ENCODE measurements at places on chromosomes 1 and 21. TPM values are rescaled to one million over a fixed set of nuclear protein-coding genes. Genes with fewer than 3 reads are reported as not detected.
A peak's percentile ranks its signal among the peaks of the same experiment; 100 is the strongest.

OLIG2 gene
- total RNA-seq = not detected

GRCh38 chr1:181482521-181483284 lies 614 bp upstream of the CACNA1E start:
- no peaks in the 10 kb centered on the region for H3K4me1 ChIP-seq
- no peak overlapping the region for H3K27ac ChIP-seq
- H3K36me3 ChIP-seq = no peaks in the 10 kb centered on the region

- H3K27me3 ChIP-seq = no peaks in the 10 kb centered on the region
- H3K36me3 ChIP-seq = no peaks in the 10 kb centered on the region
- H3K4me3 ChIP-seq = no peak overlapping the region
Observed at GRCh38 chr1:215043401-215043800, 39.1 kb upstream of the KCNK2 start.

FCGR3A gene
- 15.8 TPM for total RNA-seq

ALX3 gene
- total RNA-seq = not detected

GRCh38 chr1:221776495-221777301 lies 34.8 kb upstream of the DUSP10 start:
- no peaks in the 10 kb centered on the region for H3K27me3 ChIP-seq
- no peaks in the 10 kb centered on the region for H3K36me3 ChIP-seq
- no peak for DNase-seq

- H3K27ac ChIP-seq = no peak overlapping the region
- no peaks in the 10 kb centered on the region for H3K27me3 ChIP-seq
- no peak overlapping the region for H3K4me3 ChIP-seq
- DNase-seq = no peak
Observed at GRCh38 chr1:20505488-20505887, 2.5 kb downstream of the MUL1 start.

HLX gene
- total RNA-seq = 2.3 TPM

DNA sequence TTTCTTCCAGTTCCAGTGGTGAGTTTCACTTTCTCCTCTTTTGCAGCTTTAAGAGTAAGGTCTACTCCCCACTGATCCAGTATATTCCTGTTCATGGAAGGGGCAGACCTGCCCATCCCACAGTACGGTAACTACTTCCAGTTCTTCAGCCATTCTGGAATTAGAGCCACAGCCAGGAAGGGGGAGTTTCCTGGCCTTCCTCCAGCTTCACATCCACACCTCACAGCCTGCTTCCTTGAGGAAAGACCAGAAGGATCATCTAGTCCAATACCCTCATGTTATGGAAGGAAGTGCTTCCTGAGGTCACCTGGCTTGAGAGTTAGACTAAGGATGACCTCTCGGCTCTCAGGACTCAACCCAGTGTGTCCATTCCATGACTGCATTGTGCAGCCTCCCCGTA lies 597.8 kb downstream of the KIF26B start:
- no peak for DNase-seq
- no peaks in the 10 kb centered on the region for H3K36me3 ChIP-seq
- H3K27ac ChIP-seq = no peak overlapping the region
- no peaks in the 10 kb centered on the region for H3K4me1 ChIP-seq
- H3K4me3 ChIP-seq = no peak overlapping the region

DNA sequence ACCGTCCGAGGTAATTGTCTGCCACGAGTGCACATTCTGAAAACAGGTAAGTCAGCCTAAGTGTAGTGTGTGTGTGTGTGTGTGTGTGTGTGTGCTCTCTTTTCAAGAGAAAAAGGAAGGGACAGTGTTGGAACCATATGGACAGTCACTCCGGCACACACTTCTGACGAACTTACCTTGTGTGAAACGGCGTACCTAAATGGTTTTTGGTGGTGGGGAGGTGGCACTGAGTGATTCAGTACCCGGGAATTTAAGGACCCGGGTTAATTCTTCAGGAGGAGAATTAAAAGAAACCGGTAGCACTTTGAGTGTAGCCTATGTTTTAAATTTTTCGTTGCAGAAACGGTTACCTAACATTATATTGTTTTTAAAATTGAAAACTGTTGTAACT lies 286 bp downstream of the ODR4 start:
- peak overlapping the region; percentile 93 for H3K27ac ChIP-seq
- no peaks in the 10 kb centered on the region for H3K27me3 ChIP-seq
- peaks cover 24% of the 10 kb centered on the region for H3K4me1 ChIP-seq
- H3K4me3 ChIP-seq = peak overlapping the region; percentile 98
- H3K36me3 ChIP-seq = peaks cover 4% of the 10 kb centered on the region

- H3K4me3 ChIP-seq = no peak overlapping the region
- DNase-seq = no peak
- no peaks in the 10 kb centered on the region for H3K27me3 ChIP-seq
Observed at GRCh38 chr1:200453553-200453905, 43.7 kb upstream of the ZNF281 start.

- H3K4me3 ChIP-seq = no peak overlapping the region
- H3K27me3 ChIP-seq = no peaks in the 10 kb centered on the region
- H3K27ac ChIP-seq = no peak overlapping the region
- no peaks in the 10 kb centered on the region for H3K36me3 ChIP-seq
Observed at GRCh38 chr1:24874611-24875234, 55.4 kb downstream of the RUNX3 start.

GRCh38 chr1:178258536-178258935 lies 164.6 kb downstream of the RASAL2 start:
- H3K27me3 ChIP-seq = no peaks in the 10 kb centered on the region
- H3K4me1 ChIP-seq = no peaks in the 10 kb centered on the region
- DNase-seq = no peak
- H3K27ac ChIP-seq = no peak overlapping the region
- no peaks in the 10 kb centered on the region for H3K36me3 ChIP-seq
- H3K4me3 ChIP-seq = no peak overlapping the region

DNA sequence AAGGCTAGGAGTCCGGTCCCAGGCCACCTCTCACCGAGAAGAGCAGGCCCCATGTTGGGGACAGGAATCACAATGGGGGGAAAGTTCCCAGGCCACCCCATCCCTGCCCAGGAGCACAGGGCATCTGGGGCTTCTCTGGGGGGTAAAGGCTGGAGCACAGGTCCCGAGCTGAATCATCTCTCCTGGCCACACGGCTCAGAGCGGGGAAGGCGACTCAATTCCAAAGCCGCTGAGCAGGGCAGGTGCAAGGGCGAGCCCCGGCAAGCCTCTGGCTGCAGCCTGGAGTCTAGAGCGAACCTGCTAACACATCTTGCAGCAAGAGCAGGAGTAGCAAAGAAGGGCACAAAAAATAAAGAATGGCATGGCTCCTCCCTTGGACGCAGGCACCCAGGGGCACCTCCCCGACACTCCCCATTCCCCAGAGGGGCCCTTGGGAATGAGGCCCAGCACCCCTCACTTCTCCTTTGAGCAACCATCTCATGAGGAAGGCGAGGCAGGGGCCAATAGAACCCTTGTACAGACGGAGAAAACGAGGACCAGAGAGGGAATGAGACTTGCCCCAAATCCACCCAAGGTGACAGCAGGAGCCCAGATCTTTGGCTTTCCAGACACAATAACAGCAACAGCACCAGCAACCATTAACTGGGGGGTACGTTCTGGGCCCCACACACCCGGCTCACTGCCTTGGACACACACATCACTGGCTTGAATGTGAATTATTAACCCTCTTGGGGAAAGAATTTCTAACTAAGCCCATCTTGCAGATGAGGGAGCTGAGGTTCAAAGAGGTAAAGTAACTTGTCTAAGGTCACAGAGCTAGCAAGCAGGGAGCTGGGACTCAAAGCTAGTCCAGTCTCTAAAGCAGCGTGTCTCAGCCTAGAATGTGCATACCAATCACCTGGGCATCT lies 20.7 kb upstream of the ALDH4A1 start:
- H3K27me3 ChIP-seq = no peaks in the 10 kb centered on the region
- peaks cover 42% of the 10 kb centered on the region for H3K4me1 ChIP-seq
- no peak overlapping the region for H3K27ac ChIP-seq
- peaks cover 8% of the 10 kb centered on the region for H3K36me3 ChIP-seq
- no peak for DNase-seq

GRCh38 chr1:87135329-87135712 lies 193.4 kb upstream of the LMO4 start:
- H3K4me1 ChIP-seq = no peaks in the 10 kb centered on the region
- no peak for DNase-seq
- H3K27me3 ChIP-seq = no peaks in the 10 kb centered on the region
- no peak overlapping the region for H3K27ac ChIP-seq
- H3K36me3 ChIP-seq = no peaks in the 10 kb centered on the region

LINGO4 gene
- total RNA-seq = not detected

DNA sequence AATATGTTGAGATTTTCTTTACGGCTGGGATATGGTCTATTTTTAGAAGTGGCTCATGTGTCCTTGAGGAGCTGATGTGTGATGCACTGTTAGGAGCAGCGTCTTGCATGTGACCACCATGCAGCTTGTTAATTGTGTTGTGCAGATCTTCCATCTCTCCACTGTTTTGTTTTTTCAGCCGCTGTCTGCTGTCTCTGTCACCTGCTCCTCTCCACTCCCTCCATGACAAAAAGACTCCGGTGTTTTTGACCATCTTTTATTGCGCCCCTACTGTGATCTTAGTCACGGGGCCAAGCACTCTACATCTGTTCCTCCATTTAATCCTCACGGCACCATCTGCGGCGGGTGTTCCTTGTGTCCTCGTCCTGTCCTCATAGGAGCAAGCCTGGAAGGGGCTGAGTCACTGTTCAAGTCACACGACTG lies 51.8 kb downstream of the ADARB1 start:
- no peaks in the 10 kb centered on the region for H3K4me1 ChIP-seq
- H3K4me3 ChIP-seq = no peak overlapping the region
- H3K27ac ChIP-seq = no peak overlapping the region
- DNase-seq = no peak
- H3K27me3 ChIP-seq = no peaks in the 10 kb centered on the region

DNA sequence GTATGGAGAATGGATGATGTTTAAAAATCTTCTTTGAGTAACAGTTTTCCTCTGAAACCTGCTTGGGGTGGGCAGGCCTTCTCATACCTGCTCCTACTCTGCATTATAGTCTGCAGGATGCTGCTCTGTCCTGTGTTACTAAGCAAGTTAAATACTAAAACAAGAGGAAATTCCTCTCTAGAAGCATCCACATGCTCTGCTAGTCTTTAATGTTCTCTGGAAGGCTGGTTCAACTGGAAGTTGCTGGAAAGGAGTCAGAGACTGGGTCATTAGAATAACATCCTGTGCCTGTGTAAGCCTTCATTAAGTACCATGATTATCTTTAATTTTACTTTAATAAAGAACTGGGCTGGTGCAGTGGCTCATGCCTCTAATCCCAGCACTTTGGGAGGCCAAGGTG lies 5.8 kb downstream of the SELP start:
- no peaks in the 10 kb centered on the region for H3K36me3 ChIP-seq
- H3K4me3 ChIP-seq = no peak overlapping the region
- no peaks in the 10 kb centered on the region for H3K27me3 ChIP-seq
- peaks cover 7% of the 10 kb centered on the region for H3K4me1 ChIP-seq
- H3K27ac ChIP-seq = no peak overlapping the region

TAS1R1 gene
- not detected for total RNA-seq

DNA sequence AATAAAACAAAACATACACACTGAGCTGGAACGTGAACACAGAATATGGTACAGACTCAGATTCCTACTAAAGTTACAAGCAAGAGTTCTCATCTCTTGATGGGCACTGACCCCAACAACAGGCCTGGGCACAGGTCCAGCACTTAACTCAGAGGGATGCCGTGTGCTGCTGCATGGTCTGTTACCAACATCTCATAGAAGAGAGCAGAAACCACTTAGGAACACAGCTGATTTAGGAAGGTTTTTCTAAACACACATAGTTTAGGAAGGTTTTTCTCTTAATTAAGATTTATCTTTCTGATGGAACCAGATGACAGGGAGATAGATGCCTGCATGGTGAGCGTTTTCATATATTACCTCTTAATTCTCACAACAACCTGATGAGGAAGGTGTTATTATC lies 1.5 kb downstream of the GCLM start:
- H3K36me3 ChIP-seq = no peaks in the 10 kb centered on the region
- peaks cover 9% of the 10 kb centered on the region for H3K4me1 ChIP-seq
- H3K27ac ChIP-seq = no peak overlapping the region

GRCh38 chr1:45205910-45206721 lies at the start of gene ZSWIM5:
Gene ZSWIM5, minus strand, starts transcription at chr1:45206605. Its CDS starts 255 bp downstream, at chr1:45206350.
- peak; percentile 67 for DNase-seq
- H3K27ac ChIP-seq = peak within 1 kb of the TSS; percentile 50
- H3K36me3 ChIP-seq = no peaks in the 10 kb centered on the region
- H3K4me1 ChIP-seq = peaks cover 11% of the 10 kb centered on the region

Measured in naive thymus-derived CD4-positive, alpha-beta T cell (primary cell).